Stimulated activated CD4-positive, alpha-beta T cell treated with anti-CD3 and anti-CD28 coated beads, Interleukin-15, amount 100 ng/mL, for 1 hour (primary cell): ENCODE measurements at places on chromosomes 2 and 18.

DNA sequence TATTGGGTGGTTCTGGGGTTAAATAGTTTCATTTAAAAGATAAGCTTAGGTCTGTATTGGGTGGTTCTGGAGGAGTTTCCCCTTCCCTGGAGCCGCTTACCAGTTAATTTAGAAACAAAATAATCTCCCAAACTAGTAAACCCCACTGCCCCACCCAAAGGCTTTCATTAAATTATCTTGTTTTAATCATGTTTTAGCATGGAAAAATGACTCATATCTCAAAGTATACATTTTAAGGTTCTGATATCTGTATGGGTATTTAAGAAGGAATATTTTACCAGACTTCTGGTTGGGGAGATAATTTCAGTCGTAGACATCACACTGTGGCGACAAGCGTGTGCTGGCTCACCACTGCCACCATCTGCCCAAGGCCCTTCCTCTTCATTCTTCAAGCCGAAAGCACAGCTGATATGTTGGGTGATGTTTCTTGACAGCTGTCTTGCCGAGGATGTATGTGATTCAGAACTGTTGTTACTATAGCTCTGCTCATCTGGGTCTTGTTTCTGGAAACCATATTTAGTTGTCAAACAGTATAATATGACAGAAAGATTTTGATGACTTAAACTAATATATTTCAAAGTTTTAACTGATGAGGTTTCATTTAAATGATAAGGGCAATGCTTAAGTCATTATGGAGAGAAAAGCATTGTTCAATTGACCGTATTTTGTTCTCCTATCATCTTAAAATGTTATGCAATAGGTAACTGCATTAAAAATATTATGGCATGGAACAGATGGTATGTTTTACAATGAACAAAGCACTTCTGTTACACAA, 5.1 kb downstream of the FIGLA start:
- peak; percentile 21 for DNase-seq

DNA sequence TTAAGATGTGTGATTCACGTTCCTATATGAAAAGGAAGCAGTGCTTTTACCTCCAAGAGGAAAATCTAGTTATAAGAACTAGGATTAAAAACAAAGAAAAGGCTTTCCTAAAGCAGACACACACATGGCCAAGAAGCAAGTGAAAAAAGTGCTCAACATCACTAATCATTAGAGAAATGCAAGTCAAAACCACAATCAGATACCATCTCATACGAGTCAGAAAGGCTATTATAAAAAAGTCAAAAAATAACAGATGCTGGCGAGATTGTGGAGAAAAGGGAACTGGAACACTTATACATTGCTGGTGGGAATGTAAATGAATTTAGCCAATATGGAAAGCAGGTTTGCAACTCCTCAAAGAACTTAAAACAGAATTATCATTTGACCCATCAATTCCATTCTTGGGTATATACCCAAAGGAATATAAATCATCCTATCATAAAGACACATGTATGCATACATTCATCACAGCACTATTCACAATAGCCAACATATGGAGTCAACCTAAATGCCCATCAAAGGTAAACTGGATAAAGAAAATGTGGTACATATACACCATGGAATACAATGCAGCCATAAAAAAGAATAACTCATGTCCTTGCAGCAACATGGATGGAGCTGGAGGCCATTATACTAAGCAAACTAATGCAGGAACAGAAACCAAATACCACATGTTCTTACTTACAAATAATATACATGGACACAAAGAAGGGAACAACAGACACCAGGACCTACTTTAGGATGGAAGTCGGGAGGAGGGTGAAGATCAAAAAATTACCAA, 285.3 kb downstream of the RAD51AP2 start:
- DNase-seq, result no peak

DNA sequence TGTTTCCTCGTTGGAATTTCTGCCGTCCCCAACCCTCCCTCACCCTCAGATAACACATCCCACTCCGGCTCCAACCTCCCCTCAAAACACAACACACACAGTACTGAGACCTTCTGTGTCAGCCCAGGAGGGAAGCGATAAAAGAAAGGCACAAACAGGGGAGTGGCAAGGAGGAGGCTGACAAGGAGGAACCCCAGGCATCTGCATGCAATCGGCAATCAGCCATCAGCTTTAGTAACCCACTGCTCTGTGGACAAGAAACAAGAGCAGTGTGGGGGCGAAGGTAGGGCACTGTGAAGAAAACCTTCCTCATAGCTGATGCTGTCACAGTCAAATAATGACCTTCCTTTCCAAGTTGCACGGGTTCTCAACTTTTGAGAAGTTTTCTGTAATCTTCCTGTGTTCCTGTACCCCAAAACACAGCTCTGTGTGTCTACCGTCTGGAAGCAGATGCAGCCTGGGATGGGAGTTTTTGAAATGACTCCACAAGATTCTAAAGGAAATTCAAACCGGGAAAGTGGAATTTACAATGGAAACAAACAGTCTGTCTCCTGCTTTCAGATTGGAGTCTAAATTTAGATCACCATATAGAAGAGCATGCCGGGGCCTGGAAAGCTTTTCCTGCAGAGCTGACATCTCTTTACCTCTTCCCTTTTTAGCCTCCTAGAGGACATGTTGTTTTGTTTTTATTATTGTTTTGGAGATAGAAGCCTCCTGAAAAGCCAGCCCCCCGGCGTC, 16.4 kb upstream of the LPIN2 start:
- no peak for DNase-seq

DNA sequence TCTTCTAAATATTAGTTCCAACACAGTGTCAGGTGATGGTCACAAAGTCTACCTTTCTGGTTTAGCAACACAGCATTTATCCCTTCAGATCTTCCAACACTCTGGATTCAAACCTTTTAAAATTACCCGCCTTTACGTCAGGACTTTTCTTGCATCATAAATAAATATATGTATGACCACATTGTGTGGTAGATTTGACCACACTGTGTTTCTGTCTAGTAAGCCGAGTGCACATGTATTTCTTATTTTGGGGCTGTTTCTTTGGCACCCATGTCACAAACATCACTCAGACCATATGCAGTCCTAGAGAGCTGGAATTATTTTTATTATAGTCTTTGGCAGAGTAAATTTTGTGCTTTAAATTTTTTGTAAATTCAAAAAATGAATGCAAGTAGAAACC, 172.1 kb downstream of the ANKRD44 start:
- no peak for DNase-seq

DNA sequence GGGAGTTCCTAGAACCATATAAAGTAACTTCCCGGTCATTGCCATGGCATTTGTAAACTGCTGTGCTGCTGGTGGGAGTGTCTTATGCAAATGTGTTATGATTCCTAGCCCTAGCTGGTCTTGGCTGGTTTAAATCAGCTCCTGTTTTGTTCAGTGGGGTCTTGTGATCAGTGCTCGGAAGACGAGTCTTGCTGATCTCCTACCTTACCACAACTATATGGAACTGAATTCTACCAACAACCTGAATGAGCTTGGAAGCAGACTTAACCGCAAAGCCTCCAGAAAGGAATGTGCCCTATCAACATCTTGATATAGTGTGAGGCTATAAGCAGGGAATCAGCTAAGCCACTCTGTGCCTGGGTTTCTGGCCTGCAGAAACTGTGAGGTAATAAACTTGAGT, 33.5 kb downstream of the POLE4 start:
- DNase-seq, result no peak

DNA sequence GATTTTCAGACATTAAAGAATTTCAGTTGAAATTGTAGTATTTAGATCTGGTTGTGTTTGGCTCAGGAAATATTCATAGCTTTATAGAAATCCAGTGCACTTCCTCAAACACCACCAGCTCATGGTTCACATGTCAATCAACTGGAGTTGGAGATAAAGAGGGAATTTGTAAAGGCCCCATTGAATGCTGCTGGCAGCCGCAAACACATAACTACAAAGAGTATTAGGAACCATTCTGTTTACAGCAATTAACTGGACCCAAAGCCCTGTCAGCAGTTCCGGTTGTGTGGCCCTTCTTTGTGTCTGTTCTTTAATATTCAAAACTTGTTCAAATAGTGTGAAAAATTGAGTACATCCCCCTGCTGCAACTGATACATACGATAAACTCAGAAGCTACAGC, 107.4 kb upstream of the LRRTM4 start:
- no peak for DNase-seq

DNA sequence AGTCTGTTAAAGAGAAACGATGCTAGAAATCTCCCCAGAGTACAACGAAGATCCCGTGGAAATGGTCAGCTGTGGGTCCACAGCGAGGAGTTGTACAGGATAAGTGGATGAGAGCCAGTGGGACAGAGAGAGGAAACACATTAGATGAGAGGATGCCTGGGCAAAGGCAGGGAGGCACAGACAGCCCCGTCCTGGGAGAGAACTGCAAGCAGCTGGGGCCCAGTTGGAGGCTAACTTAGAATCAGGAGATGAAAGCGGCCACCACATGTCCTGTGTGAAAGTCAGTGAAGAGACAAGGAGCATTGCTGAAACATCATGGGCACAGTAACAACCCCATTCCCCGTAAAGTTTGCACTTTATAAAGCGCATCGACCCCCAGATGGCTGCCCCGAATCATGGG, 157.5 kb downstream of the RAPGEF4 start:
- no peak for DNase-seq

- DNase-seq, result no peak
Observed at GRCh38 chr18:79178113-79178531, 108.9 kb downstream of the ATP9B start.

DNA sequence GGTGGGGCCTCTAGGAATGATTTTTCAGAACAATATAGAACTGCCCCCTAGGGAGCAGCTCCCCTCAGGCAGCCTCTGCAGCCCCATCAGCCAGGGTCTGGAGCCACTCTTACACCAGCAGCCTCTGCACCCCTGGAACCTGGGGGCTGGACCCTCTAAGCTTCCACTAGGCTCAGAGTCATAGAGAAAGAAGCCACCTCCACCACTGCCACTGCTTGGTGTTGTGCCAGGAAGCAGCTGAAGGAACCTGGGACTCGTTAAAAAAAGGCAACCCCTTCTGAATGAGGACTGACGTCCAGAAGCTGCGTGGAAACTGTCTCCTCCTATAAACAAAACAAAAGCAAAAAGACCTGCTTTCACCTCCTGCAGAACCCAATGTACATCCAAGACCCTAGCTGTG, 98.1 kb upstream of the HS6ST1 start:
- DNase-seq, result no peak

GRCh38 chr2:39780825-39781600, 2.0 kb upstream of the THUMPD2 start:
- DNase-seq, result no peak

GRCh38 chr18:2395427-2396161, 175.7 kb downstream of the METTL4 start:
- no peak for DNase-seq

- no peak for DNase-seq
Observed at GRCh38 chr18:56115071-56116015, 523.0 kb downstream of the TXNL1 start.

DNA sequence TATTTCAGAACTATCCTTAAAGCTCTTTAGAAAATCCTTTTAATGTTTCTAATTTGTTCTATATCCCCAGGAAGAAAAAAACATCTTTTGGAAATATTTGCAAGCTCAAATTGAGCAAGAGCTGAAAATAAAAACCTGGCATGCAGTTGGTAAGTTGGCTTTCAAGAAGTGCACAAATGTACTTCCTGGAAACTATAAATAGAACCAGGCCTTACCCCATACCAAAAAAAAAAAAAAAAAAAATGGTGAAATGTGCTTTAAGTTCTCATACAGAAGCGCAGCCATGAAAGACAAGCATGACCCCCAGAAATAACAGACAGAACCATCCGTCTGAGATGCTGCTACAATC, 178.5 kb downstream of the HDAC4 start:
- no peak for DNase-seq

- no peak for DNase-seq
Observed at GRCh38 chr18:48607056-48607984, 68.5 kb downstream of the CTIF start.

DNA sequence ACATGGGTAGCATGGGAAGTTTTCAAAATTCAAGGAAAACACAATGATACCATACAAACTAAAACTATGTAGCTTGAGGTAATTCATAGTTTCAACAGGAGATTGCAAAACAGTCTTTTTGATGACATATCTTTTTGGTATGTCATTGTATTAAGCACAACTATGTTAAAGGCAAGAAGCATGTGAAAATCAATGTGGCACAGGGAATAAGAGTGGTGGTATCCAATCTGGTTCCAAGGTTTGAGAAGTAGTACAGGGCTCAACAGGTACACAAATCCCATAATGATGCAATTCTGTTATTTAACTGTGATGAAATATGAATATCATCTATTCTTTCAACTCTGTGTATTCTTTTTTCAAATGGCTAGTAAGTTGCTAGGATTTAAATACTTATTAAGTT, 16.4 kb upstream of the DLX2 start:
- DNase-seq, result no peak

DNA sequence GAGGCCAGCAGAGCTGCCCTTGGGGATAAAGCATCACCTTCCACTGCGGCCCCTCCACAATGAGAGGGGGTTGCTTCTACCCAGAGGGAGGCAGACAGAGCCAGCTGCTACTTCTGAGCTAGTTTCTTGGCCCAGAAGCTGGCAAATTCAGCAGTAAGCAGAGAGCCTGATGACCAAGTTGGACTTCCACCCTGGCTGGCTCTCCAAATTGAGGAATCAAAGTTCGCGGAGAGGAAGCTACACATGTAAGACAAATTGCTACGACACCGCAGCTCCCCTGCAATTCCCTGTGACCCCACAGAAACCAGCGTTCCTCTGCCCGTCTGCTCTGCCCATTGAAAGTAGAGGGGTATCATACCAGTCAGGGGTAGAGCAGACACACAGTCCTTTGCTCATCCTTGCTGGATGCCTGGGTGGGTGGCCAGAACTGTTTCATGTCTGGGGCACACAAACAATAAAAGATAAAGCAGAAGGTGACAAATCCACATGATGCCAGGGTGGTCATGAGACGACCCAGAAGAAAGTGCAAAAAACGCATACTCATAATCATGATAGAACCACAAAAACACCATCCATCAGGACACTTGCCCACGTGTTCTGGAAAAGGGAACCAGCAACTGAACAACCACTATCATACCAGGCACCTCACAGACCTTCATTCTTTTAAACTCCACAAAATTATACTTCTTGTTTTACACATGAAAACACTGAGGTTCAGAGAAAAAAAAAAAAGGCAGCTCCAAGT, 5.4 kb downstream of the TFCP2L1 start:
- no peak for DNase-seq
